ENCODE measurements at places on chromosomes 3 and 15. TPM values are rescaled to one million over a fixed set of nuclear protein-coding genes. Genes with fewer than 3 reads are reported as not detected.
A peak's percentile ranks its signal among the peaks of the same experiment; 100 is the strongest.

Gene ITIH3
- polyA plus RNA-seq: 75.1 TPM

Gene LRRC15
- not detected for polyA plus RNA-seq

Gene PRICKLE2
- polyA plus RNA-seq: 2.1 TPM

Gene OSTN
- polyA plus RNA-seq: not detected

DNA sequence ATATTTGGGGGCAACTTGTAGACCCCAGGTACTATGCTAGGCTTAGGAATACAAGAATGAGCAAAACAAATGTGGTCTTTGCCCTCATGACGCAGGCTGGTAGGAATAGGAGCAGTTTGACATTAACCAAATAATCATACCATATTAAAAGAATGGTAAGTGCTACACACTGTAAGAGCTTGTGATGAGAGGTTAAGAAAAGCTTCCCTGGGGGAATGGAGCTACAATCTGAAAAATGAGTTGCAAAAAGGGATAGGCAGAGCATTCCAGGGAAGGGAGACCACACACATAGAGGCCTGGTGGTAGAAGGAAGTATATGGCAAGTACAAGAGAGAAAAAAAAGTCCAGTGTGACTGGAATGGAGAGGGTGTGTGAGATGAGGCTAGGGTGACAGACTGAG, 37.3 kb downstream of the TMOD3 start:
- DNase-seq: no peak

DNA sequence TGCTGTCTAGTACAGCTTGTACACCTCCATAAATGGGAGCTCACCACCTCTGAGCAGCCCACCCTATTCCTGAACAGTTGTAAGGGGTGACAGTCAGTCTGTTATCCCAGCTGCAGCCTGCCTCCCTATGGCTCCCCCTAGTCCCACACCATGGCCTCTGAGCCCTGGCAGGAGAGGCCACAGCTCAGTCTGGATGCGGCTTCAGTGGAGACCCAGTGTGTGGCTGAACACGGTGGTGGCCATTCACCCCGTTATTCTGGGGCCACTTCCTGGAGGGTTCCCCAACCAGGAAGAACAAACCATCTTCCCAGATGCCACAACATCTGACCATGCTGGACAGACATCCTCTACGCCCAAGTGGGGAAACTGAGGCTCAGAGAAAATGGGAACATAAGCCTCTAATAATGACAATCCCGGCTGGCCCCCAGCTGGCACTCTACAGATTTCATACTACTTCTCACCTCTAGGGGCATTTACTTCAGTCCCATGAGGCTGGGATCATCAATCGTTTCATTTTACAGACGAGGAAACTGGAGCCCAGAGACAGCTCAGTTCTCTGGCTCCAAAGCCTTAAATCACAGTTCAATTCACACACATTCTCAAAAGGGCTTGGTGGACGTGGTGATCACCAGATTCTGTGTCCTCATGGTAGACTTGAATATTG, 9.2 kb upstream of the GRIP2 start:
- DNase-seq: peak; percentile 37
